GOT3 (cell line): ENCODE measurements at places on chromosomes 12 and 14.

DNA sequence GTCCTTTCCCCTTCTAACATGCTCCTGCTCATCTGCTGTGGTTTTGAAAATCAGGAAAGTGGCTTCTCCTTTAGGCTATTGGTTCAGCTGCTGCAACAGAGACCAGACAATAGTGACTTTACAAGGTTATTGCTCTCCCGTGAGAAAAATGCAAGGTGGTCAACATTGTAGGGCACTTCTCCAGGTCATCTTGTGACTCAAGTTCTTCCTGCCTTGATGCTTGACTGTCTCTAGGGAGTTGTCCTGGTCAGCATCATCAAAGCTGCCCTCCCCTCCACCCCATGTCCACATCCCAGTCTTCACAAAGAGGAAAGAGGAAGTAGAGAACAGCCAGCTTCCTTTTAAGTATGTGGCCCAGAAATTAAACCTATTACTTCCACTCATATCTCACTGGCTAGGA, 3.9 kb upstream of the TMEM63C start:
- DNase-seq = no peak

- DNase-seq = no peak
Measured at GRCh38 chr14:97185186-97185585, 388.0 kb downstream of the VRK1 start.

DNA sequence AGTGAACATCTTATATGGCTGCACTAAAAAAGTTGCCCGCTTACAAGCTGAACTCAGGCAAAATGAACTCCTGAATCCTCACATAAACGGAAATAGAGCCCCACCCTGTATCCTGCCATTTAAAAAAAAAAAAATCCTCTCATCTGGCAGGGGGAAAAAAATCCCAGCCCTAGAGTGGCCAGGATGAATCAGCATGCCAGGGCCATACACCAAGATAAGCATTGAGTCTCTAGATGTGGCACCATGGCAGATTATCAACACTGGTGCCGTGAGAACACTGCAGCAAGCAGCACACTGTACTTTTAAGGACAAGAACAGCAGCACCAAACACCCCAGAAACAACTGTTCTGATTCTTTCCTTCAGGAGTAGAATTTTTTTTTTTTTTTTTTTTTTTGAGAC, 65.5 kb downstream of the RASSF3 start:
- DNase-seq = no peak

DNA sequence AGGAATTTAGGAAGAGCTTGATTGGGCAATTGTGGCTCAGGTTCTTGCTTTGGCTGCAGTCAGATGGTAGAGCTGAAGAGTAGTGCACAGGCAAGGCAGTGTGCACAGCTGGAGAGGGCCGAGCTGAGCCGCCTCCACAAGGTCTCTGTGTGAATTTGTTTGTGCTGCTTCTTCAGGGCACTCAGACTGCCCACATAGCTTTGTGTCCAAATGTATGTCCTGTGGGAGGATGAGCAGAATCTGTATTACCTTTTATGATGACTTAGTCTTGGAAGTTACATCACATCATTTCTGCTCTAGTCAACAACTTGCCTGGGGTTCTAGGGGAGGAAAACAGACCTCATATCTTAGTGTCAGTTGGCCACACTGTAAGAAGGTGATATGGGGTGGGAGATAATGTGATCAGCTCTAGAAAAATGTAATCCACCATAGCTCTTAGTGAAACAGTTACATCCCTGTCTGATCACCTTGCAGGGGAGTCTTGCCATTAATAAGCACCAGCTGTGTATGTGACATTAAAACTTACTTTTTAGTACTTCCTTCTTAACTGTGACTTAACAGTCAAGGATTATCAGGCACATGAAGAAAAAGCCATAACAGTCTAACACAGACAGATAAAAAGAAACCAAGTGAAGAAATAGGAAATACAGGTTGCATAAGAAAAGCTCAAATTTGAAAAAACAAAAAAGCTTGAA, 53.4 kb downstream of the RCOR1 start:
- DNase-seq = no peak

DNA sequence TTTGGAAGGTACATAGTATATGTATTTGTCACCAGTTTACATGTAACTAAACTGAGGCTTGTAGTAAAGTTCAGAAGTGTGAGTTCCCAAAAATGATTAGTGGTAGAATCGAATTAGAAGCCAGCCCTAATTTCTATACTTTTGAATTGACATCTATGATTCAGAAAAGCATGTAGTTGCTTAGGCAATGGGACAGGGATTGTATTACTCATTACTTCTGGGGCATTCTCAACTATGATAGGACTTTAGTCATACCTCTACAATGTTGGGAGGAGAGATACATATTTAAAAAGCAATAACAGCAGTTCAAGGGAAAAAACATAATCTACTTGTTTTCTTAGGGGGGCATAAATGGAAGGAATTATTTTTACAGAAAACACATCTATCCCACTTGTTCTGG, 277.9 kb upstream of the E2F7 start:
- DNase-seq = no peak
